Left cardiac atrium (tissue), 4 donors: ENCODE measurements at places on chromosomes 2 and 18. TPM values are rescaled to one million over a fixed set of nuclear protein-coding genes. Genes with fewer than 3 reads are reported as not detected.
A peak's percentile ranks its signal among the peaks of the same experiment; 100 is the strongest.

DNA sequence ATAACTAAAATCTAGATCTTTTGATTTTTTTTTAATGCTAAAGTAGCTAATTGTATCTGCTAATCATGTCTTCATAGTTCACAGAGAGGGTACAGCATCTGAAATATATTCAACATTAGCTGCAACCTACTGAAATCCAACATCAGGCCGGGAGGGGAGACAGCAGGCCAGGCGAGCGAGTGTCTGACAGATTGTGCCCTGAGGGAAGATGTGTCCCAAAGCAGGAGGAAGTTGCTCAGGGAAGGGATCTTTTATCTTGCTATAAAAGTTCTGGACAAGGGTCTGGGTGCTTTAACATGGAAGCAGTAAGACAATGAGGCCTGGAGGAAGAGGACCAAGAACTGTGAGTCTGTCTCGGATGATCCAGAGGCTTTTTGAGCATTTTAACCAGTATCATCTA lies 274.1 kb downstream of the AFF3 start:
- DNase-seq: no peak

- DNase-seq: no peak
Measured at GRCh38 chr2:124264551-124265091, 239.5 kb downstream of the CNTNAP5 start.

- DNase-seq: no peak
Measured at GRCh38 chr2:108418416-108418815, 30.6 kb upstream of the GCC2 start.

DNA sequence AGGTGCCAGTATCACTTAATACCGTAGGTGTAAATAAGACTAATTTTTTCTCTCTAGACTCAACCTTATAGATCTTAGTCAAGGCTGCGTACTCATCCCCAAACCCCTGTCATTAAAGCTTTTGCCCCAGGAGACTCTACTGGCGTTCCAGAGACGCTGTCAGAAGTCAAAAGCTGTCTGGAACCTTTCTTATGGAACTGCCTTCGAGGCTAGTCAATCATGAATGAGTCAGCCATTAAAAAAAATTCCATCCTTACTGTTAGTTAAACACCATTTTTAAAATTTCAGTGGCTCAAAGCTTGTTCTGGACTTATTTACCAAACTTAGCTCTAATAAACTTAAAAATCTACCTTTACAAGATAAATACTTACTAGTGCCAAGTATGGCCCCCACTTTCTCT lies 52.1 kb downstream of the SPRED2 start:
- DNase-seq: no peak

CCDC178 gene
- total RNA-seq: 1.4 TPM

GRCh38 chr18:76874642-76875389 lies 52.5 kb downstream of the ZNF236 start:
- DNase-seq: no peak

DNA sequence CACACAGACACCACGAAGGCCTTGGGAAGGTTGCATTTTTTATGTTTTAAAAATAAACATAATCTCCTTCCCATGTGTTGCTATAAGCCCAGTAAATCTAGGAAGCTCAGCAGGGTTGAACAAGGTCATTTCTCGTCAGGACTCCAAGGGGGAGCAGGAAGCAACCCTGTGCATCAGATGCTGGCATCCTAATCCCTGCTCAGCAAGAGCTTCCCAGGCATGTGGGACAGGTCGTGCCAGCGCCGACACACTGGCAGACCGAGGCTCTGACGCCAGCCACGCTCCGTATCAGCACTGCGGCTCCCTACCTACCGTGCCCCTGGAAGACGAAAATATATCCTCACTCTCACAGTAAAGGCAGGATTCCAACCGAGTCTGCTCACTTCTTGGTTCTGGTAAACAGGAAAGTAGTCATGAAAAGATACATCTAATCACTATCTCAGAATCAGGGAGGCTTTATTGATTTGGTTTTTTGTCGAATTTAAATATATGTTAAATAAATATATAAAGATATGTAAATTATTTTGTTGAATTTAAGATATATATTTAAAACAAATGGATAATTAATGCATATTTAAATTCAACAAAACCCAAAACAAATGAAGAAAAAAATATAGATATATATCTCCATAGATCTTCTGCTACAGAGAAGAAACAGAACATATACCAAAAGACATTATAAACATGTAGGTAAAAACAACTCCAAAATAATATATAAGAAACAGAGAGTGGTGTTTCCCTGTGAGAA lies 61.4 kb downstream of the TXNL1 start:
- DNase-seq: peak; percentile 69

SOS1 gene
- total RNA-seq: 26.9 TPM

DNA sequence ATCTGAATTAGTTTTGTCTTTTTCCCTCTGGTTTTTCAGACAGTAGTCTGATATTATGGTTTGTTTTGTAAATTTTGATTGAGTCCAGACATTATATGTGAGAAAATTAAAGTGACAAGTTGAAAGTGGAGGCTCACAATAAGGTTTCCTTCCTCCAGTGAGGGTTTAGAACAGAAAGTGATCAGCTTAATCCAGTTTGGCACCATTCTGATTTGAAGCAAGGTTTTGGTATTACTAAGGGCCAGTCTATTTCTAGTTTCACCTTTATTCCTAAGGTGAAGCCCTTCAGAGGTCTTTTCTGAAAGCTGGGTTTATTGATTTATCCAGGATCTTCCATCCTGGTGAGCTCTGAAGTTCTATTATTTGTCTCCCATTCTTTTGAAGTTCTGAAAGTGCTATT lies 68.7 kb downstream of the CDC42EP3 start:
- no peak for DNase-seq

DNA sequence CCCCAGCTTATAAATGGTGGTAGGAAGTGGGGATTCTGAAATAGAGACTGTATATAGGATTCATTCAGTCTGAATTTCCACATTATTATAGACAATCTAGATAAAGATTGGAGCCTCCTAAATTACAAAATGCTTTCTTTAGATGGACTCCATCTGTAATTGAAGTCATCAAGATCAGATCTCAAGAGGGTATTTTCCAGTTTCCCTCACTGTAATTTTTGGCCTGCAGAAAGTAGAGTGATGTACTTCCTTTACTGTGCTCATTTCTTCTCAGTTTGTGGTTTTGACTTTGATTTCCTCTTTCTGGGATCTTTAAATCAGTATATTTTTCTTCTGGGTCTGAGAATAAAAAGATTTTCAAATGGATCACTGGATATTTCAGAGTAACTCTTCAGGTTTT lies 7.2 kb downstream of the BABAM2 start:
- no peak for DNase-seq

DNA sequence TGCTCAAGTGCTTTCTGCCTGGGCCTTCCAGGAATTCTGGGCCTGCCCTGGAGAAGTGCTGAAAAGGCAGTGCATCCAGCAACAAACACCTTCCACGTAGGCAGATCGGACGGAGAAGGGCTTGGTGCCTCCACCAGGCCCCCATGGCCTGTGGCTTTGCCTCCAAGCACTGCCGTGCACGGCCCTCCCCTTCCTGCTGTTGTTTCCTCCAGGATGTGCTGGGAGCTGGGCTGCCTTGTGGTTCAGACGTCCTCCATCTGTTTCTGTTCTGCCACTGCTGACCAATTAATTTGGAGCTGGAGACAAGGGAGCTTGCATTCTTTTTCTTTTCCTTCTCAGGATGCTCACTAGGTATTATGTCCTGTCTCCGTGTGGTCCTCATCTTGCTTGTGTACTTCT lies 197.0 kb downstream of the HRH4 start:
- no peak for DNase-seq

UPP2 gene
- total RNA-seq: not detected

GRCh38 chr2:157758586-157758985 lies 117.5 kb downstream of the ACVR1 start:
- no peak for DNase-seq

IL36A gene
- not detected for total RNA-seq

DNA sequence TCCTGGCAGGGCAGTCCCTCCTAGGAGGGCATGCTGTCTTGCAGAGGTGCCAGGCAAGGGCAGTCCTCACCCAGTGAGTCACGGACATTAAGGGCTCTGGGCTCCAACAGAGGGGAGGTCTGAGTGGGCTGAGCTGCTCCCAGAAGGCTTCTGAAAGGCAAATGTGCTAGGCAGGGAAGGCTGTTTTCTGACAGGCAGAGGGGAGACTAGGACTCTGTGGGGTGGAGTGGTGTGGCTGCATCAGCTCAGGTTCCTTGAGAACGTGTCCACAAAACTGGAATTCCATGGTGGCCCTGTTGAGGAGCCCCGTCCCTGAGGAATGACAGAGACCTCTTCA lies 283.5 kb downstream of the MYCN start:
- no peak for DNase-seq

HOXD11 gene
- total RNA-seq: not detected

CYP27A1 gene
- total RNA-seq: 13.8 TPM

BUB1 gene
- 1.6 TPM for total RNA-seq

DNA sequence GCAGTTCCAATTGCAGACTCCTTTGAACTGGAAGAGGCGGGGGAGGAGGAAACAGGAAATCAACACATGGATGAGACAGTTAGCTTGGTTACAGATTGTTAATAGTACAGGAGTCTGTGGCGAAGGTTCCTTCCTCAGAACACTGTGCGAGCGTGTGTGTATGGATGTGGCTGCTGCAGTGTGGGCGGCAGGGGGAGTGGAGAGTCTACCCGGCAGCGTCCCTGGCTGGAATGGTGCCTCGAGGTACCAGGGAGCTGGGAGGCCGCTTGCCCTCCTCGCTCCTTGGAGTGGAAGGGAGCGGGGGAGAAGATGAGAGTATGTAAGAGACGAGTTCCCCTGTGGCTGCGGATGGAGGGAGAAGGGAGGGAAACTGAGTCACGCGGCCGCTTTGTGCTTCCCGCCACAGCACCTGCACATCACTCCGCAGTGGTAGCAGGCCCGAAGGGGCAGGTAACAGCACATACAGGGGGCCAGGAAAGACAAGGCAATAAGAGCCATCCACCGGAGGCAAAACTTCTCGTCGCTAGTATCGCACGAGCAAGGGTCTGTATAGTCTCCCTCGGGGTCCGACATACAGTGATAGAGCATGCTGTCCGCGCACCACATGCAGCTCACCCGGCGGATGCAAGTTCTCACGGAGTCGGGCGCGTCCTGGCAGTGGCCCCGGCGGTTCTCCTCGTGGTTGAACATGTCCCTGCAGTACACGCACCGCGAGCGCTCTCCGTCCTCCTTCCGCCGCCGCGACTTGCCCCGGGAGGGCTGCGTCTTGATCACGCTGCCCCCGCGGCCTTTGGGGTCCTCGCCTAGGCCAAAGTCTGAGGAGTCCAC lies 85.7 kb downstream of the ACTR2 start:
- DNase-seq: no peak

- DNase-seq: no peak
Measured at GRCh38 chr2:73246850-73247249, 12.7 kb downstream of the CCT7 start.

GRCh38 chr2:206990360-206990759 lies 51.0 kb downstream of the CPO start:
- no peak for DNase-seq

PLCL1 gene
- 17.7 TPM for total RNA-seq

OSBPL6 gene
- 7.0 TPM for total RNA-seq

GRCh38 chr2:139544186-139544851 lies 764.1 kb upstream of the NXPH2 start:
- no peak for DNase-seq

DNA sequence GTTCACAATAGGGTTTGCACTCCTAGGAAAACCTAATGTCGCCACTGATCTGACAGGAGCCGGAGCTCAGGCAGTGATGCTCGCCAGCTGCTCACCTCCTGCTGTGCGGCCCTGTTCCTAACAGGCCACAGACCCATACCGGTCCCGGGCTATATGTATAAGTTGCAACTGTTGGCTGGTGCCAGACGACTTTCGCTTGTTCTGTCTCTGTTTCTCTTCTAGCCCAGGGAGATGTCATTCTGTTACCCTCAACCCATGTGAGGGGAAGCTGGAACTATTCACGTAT lies 170.3 kb downstream of the BCL2 start:
- DNase-seq: no peak

DNA sequence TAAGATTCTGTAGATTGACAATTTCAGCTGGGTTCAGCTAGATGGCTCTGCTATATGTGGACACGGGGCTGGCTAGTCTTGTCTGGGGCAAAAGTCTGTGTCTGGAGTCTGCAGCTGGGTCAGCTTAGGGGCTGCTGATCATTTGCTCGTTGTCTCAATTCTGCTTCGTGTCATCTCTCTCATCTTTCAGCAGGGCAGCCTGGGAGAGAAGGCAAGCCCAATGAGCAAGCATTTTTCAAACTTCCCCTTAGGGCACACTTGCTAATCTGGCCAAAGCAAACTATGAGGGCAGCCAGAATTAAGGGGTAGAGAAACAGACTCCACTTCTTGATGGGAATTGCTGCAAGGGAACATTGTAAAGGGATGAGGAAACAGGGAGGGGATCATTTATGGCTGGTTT lies 462.6 kb downstream of the SLC4A3 start:
- no peak for DNase-seq

- DNase-seq: peak; percentile 53
Measured at GRCh38 chr2:173184031-173185004, 108.7 kb downstream of the MAP3K20 start.

DNA sequence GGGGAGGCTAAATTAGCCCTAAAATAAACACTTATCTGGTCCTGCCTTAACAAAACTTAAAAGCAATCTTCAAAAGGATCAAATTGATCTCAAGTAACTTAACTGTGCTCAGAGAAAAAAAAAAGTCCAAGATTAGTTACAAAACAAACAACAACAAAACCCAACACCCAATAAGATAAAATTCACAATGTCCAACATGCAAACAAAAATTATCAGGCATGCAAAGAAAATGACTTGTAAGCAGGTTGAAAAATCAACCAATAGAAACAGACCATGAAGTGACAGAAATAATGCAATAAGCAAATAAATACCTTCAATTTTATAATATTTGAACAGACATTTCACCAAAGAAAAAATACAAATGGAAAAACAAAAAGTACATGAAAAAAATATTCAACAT lies 4.0 kb upstream of the REEP1 start:
- no peak for DNase-seq

RSAD2 gene
- 3.2 TPM for total RNA-seq

- no peak for DNase-seq
Measured at GRCh38 chr2:108616751-108617161, 82.5 kb downstream of the LIMS1 start.

MTLN gene
- total RNA-seq: 99.9 TPM

STPG4 gene
- not detected for total RNA-seq

DNA sequence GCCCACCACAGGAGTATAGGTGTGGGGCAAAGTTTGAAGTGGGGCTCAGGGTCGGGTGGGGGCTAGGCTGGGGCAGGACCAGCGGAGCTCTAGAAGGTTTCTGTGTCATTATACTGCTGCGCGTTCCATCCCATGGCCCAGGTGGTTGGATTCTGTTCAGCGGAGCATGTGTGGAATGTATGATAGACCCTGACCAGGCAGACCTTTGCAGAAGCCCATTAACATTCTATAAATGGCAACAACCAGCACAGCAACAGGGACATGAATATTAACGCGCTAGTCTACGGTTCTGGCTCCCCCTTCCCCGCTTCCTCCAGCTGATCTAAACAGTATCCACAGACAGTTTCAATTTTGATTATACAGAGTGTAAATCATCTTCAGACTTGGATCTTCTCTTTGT lies 4.1 kb upstream of the PRKCE start:
- DNase-seq: no peak

UGT1A7 gene
- not detected for total RNA-seq

FAHD2B gene
- 23.9 TPM for total RNA-seq
